ENCODE measurements at places on chromosomes 1 and 21.

DNA sequence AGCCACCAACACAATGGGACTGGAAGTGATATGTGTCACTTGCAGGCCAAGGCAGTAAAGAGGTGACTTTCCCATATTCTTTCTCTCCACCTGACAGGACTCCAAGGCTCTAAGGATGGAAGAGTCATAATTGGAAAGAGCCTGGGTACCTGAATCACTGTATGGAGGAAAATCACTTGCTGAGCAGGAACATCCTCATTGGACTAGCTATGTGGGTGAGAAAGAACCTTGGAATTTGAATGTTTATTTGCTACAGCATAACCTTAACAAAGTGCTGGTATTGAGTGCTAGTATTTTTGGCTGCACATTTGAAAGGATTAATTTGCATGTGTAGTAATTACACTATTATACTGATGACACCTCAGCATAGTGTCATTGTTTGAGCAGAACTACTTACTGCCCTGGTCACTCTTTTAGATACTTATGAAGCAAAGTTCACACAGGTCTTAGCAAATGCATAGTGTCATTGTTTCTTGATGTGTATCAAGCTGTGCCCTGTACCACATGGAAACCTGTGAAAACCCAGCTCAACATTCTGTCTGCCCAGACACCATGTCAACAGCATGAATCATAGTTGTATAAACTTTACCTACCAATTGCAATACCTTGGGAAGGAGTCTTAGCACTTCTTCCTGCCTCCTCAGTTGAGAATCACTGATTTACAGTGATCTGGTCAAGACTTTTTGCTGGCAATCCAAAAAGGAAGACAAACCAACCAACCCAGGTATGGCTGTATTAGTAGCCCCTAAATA lies 5.1 kb upstream of the S100A10 start:
- no peak for DNase-seq

GRCh38 chr1:86950712-86951419 lies 36.4 kb downstream of the HS2ST1 start:
- DNase-seq: no peak

DNA sequence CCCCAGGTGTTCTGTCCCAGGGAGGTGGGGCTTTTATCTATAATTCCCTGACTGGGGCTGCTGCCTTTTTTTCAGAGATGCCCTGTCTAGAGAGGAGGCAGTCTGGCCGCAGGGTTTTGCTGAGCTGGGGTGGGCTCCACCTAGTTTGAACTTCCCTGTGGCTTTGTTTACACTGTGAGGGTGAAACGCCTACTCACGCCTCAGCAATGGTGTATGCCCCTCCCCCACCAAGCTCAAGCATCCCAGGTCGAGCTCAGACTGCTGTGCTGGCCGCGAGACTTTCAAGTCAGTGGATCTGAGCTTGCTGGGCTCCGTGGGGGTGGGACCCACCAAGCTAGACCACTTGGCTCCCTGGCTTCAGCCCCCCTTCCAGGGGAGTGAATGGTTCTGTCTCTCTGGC lies 124.3 kb downstream of the CENPF start:
- no peak for DNase-seq

DNA sequence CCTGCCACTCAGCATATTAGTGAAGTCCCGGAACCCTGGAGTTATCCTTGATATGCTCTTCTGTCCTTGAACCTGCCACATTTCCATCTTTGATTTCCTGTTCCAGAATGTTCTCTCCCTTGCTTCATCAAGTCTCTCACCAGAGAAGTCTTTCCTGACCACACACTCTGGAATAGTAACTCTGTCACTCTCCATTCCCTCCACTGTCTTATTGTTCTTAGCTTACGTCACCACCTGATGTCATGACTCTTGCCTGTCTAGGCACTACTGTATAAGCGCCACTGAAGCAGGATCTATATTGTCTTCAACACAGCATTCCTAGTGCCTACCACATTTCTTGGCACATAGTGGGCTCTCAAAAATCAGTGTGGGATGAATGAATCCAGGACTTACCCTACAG lies 65.4 kb upstream of the SMYD2 start:
- no peak for DNase-seq

DNA sequence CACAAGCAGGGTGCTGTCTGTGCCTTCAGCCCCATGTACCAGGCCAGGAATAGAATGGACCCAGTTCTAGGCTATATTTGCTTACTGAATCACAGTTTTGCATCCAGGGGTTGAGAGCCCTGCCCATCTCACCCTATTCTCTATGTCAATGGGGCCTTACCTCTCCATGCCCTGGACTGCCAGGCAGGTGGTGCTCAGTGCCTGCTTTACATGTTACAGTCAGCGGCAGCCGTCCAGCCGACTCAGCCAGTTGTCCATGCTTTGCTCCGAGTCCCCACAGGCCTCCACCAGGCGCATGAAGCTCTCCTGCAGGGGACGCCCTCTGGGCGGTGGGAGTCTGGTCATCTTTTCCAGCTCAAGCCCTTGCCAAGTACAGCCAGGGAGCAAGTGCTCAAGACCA lies 12.2 kb upstream of the FAM167B start:
- DNase-seq: no peak

GRCh38 chr1:81374481-81374880 lies 426.3 kb upstream of the ADGRL2 start:
- DNase-seq: no peak

DNA sequence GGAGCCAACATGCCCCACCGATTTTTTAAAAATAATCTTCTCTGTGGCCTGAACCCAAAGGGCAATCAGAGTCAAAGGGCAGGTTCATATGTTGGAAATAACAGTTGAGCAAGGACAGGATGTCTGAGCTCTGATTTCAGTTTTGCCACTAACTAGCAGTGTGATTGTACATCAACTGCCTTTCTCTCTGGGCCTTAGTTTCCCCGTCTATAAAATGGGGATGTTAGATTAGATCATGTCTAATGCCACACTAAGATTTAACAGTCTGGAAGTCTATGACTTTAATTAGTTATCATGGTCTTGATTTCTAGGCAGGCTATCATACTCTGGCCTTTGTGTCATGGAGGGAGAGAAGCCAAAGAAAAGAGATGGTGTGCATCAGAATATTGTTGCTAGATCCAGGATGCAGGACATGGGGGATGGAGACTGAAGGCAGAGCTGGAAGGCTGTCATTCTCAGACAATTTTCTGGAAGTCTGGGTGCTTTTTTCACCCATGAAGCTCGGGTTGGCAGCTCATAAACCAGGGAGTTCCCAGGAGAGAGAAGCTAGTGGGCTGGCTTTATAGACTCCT lies 28.4 kb downstream of the IER5 start:
- DNase-seq: no peak

DNA sequence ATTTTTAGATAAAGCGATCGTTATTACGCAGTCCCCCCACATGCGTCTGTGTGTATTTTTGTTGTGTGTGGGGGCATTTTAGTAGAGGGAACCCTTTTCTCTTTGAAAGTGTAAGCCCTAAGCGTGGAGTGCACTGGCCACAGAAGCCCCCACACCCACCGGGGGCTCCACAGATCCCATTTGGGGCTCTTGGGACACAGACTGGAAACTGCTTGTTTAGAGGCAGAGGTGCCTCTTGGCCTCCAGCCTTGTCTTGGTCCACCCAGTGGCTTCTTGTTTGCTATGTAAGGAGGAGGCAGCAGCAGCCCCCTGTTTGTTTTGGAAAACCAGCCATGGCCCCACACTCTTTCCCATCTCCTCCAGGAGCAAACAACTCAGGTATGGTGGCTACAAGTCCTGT lies 42.8 kb downstream of the SLC37A1 start:
- no peak for DNase-seq

- no peak for DNase-seq
These were observed 27.7 kb downstream of the TRIM11 start for GRCh38 chr1:228378873-228379460.

DNA sequence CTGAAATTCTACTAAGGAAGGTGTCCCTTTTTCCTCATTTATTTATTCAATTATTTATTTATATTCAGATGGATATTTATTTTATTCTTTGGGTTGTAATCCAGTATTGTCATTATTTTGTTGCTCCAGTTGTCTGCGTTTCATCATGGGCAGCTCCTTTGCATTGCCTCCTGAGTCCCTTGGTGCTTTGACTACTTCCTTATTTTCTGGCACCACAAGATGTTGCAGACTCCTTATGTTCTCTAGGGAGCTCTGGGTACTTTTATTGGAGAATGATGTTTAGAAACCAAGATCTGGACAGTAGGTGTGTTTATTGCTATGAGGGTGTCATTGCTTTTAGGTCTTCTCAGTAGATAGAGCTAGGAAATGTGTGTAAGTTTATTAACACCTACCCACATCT lies 59.9 kb upstream of the ERRFI1 start:
- DNase-seq: no peak

- no peak for DNase-seq
These were observed 2.0 kb downstream of the MTX1 start for GRCh38 chr1:155210314-155211104.

GRCh38 chr1:230334447-230334837 lies 91.7 kb downstream of the PGBD5 start:
- DNase-seq: no peak

GRCh38 chr1:236753516-236753915 lies 41.6 kb upstream of the MTR start:
- DNase-seq: no peak

DNA sequence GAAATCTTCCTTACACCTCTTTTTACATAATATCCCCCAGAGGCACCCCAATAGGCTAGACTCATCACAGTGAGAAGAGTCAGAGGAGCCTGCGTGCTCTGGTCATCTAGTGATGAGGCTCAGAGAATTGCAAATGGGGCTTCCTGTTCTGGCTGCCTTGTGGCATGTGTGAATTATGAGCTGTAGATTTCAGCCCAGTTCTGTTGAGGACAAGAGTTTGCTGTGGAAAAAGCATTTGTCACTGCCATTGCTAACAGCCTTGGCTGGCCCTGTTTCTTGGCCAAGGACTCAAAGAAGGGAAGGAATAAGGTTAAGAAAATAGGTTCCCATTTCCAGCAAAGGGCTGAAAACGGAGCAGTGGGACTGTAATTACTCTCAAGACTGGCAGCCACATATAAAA lies 30.7 kb downstream of the MRAP start:
- no peak for DNase-seq

GRCh38 chr1:183607322-183607980 lies 17.2 kb upstream of the NCF2 start:
- no peak for DNase-seq
